ENCODE measurements at places on chromosomes 4 and X.

GRCh38 chrX:41145920-41146608 is 60.8 kb downstream of the USP9X start:
- DNase-seq: no peak

- no peak for DNase-seq
These were observed 364.2 kb downstream of the ADAM29 start for GRCh38 chr4:175282407-175282806.

DNA sequence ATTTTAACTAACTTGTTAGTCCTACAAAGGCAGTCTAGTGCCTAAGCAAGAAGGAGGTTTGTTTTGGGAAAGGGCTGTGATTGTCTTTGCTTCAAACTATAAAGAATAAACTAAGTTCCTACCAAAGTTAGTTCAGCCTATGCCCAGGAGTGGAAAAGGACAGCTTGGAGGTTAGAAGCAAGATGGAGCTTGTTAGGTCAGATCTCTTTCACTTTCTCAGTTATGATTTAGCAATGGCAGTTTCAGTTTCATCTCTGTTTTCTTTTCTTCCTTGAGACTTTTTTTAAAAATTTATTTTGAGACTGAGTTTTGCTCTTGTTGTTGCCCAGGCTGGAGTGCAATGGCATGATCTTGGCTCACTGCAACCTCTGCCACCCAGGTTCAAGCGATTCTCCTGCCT is 82.9 kb upstream of the NLGN4X start:
- no peak for DNase-seq

GRCh38 chrX:123871309-123871708 is 11.5 kb downstream of the XIAP start:
- no peak for DNase-seq

DNA sequence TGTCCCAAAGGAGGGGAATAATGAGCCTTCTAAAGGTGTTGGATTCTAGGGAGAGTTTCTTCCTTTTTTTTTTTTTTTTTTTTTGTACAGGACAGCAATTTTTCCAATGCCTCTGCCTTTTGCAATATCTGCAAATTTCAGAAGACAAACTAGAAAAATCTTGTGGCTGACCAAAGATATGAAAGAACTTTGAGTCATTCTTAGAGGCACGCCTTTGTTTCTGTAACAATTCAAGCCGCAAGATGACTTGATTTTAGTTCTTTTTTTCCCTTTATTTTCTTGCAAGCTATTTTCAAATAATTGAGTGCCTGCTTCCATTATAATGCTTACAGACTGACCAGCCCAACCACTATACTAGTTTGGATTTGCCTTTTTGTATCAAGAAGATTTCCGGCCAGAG is 47.6 kb upstream of the UXT start:
- DNase-seq: peak; percentile 66

DNA sequence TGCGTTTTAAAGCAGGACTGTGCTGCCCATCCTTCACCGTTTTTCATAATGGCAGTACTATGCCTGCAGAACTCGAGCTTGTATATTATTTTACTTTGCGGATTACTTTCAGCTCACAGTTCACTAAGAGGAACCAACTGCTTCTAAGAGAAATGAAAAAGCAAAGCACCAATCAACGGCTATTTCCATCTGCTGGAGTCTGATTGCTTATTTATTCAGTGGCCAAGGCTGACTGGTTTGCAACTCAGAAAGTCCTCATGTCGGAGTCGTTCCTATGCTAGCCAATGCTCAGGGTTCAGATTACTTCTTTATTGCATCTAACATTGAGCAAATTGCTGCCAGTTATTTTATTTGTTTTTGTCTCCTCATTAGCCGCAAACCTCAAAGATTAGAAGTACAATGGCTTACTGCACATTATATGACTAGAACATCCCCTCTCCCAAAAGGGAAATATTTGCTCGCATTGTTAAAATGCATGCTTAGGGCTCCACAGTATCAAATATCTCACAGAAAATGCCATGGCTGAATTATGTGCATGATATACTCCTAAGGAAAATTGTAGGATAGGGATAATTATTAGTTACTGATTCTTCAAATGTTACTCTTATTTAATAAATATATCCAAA is 1628.2 kb upstream of the ADGRL3 start:
- no peak for DNase-seq

DNA sequence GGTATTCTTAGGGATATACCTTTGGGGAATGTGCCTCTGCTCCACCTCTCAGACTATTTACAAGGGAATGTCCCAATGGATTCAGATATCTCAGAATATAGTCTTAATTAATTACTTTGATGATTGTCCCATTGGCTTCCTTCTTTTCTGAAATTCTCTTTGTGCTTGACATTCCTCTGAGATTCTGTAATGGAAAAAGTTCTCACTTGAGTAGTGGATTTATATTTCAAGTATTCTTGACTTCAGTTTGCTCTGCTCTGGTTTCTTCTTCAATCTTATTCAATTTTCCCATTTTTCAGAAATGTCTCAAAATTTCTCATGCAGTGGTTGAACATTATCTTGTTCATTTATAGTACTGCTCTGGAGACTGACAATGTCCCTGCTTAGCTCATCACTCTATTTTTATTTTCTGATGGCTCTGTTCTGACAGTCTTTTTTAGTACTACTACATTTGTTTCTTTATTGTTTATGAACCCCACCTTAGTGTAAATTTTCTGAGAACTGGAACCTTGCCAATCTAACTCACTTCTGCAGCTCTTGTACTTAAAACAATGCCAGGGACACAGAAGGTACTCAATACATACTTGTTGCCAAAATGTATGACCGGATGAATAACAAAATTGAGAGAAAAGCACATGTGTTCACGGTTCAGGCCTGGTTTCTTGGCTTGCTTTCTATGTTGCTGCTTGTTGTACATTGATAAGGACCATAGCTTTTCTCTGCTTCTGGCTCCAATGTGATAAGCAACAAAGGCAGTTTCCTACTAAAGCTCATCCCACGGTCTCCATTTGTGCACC is 471.7 kb downstream of the GASK1B start:
- DNase-seq: no peak
